Amygdala (tissue), 56 donors: ENCODE measurements at places on chromosomes 16 and 17.
A peak's percentile ranks its signal among the peaks of the same experiment; 100 is the strongest.

DNA sequence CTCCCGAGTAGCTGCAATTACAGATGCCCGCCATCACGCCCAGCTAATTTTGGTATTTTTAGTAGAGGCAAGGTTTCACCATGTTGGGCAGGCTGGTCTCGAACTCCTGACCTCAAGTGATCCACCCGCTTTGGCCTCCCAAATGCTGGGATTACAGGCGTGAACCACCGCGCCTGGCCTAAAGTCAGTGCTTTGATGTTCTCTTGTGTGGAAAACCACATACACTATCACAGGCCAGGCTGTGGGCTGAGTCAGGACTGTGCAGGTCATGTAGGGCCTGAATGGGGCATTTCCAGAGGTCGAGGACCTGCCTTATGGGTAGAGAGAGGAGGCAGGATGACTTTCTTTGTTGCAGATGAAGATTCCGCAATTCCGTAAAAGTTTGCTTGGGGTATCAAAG lies 5.1 kb upstream of the MT3 start:
- DNase-seq: no peak

GRCh38 chr16:29806641-29807425 lies 504 bp downstream of the MAZ start:
- no peak for DNase-seq

GRCh38 chr17:78360371-78361224 lies 721 bp upstream of the SOCS3 start:
- no peak for DNase-seq

DNA sequence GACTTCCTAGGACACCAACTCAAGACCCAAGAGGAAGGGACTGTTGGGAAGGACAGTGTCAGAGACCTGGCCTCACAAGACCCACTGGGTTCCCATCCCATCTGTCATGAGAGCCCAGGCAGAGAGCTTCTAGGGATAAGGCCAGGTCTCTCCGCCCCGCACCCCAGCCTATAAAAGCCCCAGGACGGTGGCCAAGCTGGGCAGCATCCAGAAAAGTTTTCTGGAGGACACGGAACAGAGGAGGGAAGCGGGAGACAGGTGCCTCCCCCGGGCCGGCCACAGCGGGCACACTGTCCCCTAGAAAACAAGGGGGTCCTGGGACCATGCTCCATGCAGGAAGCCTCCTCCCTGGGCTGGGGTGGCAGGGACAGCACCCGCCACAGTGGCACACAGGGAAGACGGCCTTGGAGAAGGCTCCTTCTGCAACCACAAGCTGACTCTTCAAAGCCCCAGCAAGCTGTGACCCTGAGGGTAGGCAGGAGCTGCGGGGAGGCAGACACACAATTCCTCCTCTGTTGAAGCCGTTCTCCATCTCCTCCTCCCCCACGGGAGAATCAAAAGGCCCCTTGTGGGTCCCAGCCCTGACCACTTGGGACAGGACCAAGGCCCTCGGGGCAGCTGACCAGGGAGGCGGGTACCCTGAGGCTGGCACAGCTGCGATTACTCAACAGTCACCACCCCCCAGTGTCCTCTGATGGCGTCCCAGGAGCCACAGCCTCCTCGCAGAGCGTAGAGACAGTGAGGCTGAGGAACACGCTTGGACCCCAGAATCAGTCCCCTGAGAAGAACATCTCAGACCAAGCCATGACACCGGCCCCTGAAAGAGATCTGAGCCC lies 26.1 kb downstream of the TRPV3 start:
- peak; percentile 92 for DNase-seq
